ENCODE measurements at places on chromosomes 5 and 9.

DNA sequence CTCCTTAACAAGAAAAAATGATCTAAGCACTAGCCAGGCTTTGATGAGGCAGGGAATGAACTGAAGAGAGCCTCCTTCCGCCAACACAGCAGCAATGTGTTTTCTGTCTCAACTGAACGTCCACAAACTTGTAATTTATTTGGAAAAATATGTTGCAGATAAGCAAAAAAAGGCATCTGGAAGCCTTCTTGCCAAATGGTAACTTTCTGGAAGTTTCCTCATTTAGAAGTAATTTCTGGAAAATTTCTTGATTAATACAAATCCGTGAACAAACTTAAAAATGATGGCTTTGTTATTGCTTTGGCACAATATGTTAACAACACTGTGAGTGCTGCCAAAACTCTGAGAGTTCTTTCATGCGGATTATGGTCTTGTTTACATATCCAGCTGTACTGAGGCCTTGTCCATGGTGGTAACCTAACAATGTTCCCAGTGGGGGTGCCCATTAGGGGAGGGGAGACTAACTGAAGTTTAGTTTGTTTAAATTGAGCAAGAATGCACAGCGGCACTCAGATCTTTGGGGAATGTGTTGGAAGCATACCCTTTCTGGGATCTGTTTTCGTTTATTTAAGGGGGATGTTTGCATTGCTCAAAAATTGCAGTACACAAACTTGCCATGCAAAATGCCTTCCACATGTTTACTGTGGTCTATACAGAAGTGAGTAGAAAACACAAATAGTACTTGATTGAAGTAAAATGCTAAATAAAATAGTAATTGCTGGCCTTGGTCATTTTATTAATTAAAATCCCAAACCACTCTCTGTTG is 334.7 kb downstream of the NR2F1-AS1 start:
- no peak for DNase-seq

DNA sequence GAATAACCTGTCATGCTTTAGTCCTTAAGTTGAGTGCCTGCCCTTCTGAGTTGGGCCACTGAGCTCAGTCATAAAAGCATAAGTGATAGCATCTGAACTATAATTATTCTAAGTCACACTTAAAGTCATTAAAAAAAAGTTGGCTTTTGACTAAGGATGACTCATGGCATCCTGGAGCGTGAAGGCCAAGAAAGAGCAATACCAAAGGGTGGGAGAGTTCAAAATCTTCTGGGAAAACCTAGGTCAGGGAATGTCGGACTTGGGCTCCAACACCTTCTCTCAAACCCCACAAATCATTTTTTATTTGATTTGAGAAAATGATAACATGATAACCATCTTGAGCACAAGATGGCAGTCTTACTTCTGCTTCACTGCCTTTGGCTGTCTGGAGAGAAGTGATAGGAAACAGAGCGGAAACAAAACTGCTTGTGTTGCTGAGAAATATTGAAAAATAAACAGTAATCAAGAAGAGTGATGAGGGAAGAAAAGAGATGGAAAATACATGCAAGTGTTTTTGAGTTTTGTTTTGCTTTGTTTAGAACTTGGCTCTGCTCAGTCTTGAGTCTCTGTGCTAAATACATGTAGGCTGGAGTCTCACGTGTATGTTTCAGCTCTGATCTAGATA is 16.9 kb upstream of the NTRK2 start:
- DNase-seq = no peak

GRCh38 chr5:57491369-57491965 is 8.9 kb upstream of the ACTBL2 start:
- DNase-seq = no peak

DNA sequence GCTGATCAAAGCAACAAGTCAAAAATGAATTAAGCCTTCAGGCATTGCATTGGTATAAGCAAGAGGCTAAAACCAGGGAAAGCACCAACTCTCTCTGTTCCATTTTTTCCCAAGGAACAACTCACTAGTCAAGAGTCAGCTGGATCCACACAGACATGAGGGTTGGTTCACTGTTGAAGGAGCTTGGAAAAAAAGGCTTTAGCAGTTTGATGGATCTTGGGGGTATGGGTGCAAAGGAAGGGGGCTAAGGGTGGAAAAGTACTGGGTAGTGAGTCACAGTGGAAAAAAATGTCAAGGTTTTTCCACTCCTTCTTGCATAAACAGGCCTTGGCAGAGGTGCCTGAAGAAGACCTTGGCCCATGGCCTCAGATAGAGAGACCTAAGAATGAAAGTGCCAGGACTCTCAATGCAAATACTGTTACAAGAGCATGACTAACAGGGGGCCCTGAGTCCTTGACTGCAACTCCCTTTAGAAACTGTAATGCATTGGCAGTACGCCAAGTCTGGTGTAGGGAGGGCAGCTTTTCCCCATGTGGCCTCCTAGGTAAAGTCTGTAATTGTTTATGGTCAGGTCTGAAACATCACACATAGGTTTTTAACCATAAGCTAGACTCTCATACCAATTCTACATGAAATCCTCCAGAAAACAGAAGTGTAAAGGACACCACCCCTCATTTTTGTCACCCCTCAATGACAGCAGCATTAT is 23.7 kb downstream of the ACTL7A start:
- DNase-seq = no peak

GRCh38 chr9:130298662-130299279 is 33.2 kb downstream of the HMCN2 start:
- DNase-seq = no peak

DNA sequence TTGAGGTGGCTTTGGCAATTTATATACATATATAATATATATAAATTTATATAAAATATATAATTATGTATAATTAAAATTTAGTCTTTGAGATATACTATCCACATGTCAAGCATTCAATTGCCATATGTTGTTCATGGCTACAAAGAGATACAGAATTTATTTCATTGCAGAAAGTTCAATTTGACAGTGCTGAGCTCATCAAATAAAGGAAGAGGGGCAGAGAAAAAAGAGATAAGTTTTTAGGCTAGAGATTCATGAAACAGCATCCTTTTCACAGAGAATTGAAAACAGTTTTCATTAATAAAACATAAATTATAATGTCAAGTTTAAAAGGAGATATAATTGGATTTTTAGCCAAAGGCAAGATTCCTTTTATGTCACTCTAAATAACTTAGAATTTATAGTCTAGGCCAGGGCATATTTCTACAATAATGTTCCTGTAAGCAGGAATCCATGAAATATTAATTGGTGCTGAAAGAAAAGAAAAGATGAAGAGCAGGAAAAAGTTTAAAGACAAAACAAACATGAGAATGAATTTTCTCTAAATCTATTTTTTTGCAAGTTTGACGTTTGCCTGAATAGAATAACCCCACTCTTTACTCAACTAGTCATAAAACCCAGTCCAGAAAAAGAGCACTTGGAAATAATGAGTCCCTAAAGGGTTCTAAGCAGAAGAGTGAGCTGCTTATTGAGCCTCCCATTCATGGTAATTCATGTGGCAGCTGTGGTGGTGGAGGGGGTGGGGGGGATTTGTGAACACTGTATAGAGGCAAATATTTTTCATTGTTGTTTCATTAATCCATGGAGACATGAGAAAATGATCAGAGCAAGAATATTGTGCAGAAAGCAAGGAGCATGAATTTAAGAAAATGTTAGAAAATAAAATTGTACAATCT is 1279.5 kb downstream of the CDH12 start:
- no peak for DNase-seq

DNA sequence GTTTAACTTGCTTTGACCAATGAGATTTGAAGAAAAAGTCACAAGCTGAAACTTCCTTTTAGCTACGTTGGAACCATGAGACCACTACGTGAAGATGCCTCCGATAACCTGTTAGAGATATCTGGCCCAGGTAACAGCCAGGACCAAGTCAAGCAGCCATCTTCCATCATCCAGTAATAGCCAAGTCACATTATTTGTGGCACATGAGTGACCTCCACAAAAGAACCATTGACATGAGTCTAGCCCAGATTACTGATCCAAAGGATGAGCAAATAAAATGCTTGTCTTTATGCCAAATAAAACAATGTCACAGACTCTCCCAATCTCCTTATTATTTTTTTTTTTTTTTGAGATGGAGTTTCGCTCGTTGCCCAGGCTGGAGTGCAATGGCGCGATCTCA is 1.6 kb downstream of the DEPDC1B start:
- no peak for DNase-seq

- no peak for DNase-seq
These were observed 34.4 kb upstream of the ELL2 start for GRCh38 chr5:95995962-95996489.

GRCh38 chr5:111427762-111428161 is 84.6 kb downstream of the STARD4 start:
- DNase-seq = no peak

DNA sequence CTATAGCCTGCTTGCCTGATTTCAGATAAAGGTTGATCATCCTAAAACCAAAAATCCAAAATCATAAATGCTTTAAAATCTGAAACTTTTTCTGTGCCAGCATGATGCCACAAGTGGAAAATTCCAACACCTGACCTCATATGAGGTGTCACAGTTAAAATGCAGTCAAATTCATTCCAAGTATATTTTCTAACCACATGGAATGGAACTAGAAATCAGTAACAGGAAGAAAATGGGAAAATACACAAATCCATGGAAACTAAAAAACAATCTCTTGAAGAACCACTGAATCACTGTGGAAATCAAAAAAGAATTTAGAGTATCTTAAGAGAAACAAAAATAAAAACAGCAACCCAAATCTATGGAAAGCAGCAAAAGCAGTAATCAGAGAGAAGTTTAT is 297.5 kb upstream of the COX7C start:
- DNase-seq = no peak

DNA sequence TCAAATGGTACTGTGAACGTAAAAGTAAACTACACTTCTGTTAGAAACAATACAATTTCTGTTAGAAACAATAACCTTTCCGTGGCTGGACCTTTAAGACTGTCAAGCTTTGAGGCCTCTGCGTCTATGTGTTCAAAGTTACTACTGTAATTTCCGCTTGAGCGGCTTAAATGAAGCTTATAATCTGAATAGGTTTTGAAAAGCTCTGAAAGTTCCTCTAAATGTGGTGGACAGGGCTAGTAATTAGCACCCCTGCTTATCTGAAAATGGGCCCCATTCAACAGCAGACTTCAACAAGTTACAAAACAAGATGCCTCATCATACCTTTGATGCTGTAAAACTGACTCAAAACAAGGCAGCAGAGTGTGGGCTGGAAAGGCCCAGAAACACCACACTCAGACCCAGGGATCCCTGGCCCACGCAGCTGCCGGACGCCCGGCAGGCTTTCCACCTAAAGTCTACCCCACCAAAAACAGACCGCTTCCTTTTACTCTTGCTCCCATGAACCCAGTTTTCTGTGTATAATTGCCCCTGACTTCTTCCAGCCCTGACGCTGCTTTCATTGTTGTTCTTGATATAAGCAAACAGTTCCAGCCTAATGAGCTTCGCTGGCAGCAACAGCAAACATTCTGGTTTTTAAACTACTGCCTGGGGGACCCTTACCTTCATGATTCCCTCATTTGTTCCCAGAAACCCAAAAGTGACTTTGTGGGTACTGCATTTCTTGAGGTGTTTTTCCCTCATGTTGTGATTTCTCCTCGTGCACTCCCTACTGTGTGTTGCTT is 66.7 kb downstream of the TLE1 start:
- no peak for DNase-seq

- no peak for DNase-seq
These were observed 107.9 kb downstream of the TRIO start for GRCh38 chr5:14250748-14251701.
